ENCODE measurements at places on chromosomes 3 and 15.
A peak's percentile ranks its signal among the peaks of the same experiment; 100 is the strongest.

- no peak for DNase-seq
These were observed 48.4 kb downstream of the ARHGEF3 start for GRCh38 chr3:56753206-56753820.

- DNase-seq, result no peak
These were observed 41.2 kb downstream of the TRA2B start for GRCh38 chr3:185896636-185897035.

DNA sequence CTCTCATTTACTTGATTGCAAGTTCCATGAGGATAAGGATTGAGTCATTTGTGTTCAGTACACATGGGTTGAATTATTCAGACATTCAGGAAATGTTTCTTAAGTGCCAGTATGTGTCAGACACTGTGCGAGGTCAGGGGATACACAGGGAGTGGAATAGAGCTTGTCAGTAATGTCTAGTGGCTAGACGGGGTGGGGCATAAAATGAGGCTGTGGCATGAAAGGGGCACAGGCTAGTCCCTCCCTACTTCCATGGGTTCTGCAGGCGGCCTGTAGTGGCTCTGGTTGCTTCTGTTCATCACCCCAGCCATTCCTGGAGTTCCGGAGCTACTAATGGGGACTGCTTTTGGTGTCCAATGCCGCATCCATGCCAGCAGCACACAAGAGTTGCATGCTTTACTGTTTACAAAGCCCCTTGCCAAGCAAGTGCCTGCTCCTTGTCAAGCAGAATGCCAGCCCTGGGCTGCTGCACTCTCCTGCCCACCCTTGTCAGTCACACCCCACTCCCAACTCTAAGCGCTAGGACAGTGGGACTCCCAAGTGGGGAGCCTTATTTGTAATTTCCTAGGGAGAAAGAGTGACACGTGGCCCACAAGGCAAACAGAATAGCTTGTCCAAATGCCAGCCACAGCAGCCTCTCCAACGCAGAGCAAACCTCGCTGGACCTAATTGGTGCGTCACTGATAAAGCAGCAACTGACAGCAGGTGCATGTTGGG, 70.8 kb downstream of the RAB11A start:
- DNase-seq, result no peak

DNA sequence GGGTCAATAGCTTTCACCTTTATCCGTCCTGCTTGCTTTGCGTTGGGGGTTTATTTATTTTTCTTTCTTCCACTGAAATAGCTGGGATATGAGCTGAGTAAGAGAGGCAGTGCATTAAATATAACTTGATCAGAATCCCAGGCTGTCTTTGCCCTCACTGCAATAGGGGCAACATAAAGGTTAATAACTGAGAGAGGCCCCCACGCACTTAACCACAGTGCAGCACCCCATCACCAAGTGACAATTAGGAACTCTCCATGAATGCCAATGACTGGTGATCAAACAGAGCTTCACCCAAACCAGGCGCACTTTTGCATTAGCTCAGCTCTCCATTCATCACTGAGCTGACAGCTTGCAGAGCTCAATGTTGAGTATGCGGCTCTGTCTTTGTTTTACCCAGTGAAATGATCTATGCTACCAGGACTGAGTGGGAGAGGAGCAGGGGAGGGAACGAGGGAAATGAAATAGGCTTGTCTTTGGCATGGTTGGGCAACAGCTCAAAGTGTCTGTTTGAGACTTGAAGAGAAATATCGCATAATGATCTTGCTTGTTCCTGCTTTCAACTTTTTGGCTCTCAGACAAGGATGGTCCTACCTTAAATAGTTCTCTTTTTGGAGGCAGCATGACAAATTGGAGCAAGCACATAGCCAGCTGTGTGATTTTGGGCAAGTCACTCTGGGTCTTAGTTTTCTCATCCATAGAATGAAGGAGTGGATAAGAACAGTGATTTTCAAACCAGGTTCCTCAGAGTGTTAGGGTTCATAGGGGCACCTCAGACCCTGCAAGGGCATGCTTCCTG, 14.5 kb upstream of the GLCE start:
- peak; percentile 22 for DNase-seq

DNA sequence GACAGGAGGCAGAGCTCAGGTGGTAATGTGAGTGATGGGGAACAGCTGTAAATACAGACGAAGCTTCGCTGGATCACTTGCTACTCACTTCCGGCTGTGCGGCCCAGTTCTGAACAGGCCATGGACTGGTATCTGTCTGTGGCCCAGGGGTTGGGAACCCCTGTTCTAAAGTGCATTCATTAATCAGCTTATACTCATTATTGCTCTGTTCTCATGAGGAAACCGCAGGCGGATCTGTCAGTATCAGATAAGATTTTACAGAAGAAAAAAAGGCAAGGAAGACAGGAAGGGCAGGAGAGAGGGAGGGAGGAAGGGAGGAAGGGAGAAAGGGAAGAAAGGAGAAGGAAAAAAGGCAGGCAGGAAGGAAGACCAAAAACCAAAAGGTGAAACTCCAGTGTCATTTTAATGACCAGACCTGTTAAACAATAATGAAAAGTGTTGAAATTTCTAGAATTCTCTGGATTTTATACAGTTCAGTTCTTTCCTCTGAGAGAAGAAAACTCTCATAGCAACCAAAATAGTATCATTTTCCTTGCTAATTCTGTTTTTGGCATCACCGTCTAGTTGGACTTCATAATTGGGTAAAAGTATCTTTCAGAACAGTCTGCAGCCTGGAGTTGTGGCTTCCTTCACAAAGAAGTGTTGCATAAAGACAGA, 128.0 kb upstream of the PROK2 start:
- DNase-seq, result no peak

GRCh38 chr3:106342386-106342785, 473.6 kb upstream of the CBLB start:
- no peak for DNase-seq

DNA sequence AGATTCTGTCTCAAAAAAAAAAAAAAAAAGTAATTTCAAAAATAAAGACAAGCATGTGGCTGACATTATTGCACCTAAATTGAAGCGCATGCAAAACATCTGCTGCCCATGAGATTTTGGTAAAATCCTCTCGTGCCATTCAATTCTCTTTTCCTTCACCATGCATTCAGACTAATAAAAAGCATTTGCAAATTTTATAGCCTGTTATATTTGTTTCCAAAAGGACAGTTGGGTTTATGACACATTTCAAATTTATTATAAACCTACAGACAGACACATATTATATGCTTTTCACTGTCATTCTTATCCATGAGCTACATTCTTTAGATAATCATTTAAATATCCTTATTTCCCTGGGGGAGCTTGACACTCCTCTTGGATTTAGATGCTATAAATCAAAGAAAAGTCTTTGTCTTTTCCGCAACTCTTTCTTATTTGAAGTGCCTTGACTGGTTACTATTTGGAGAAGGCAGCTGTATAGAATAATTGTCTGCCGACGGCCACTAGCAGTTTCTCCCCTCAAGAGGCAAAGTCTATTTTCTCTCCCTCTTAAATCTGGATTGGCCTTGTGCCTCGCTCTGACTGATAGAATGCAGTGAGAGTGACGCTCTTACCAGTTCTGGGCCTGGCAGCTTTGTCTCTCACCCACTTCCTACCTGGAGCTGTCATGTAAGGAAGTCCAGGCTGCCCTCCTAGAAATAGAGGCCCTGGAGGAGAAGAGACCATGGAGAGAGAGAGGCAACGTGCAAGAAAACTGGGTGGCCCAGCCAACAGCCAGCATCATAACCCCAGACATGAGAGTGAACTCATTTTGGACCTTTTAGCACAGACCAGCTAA, 6.8 kb upstream of the LRIG1 start:
- no peak for DNase-seq

GRCh38 chr3:58020783-58021071, 12.5 kb downstream of the FLNB start:
- no peak for DNase-seq

DNA sequence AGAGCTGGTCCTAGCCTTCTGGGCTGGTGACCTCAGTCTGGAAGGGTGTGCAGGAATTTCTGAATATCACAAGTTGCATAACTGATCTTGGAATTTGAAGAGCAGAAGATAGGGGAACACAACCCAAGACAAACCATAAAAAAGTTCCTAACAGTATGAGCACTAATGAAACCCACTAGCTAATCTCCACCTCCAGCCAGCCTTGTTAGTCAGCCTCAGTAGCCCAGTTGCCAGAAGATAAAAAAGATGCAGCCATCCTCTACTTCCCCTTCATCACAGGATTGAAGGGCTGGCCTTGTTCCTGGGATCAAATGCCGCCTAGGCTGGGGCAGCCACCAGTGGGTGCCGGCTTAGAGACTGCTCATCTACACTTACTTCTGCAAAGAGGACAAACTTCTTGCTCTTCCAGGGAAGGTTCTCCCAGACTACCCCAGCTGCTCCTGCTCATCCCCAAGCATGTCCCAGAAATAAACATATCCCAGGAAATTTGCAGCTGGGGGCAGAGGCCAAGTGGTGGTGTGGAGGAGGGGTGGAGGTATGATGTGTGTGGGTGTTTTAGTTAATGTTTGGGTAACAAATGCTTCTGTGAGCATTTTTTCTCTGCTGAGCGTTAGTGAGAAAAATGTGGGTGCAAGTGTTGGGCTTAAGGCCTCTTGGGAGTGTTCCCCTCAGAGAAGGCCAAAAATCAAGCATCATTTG, 9.2 kb upstream of the ITGA11 start:
- no peak for DNase-seq

DNA sequence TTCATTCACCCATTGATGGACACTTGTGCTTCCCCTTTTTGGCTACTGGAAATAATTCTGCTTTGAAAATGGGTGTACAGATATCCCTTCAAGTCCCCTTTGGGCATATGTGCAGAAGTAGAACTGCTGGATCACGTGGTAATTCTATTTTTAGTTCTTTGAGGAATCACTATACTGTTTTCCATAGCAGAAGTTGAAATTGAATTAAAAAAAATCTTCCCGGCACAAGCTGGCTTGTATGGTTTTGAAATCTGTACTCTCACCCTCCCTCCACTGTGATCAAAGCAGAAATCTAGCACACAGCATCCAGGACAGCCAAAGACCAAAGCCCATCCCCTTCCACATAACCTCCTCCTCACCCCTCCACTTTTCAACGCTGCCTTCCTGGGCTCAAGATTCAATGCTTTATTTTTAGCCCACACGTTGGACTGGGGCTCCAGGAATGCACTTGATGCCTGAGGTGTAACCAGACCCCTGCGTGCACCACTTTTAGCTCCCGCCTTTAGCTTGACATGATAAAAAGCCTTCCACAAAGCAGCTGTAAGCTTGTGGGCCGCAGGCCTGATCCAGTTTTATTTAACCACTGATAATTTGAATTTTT, 29.9 kb downstream of the TMEM40 start:
- no peak for DNase-seq

- DNase-seq, result no peak
These were observed 6.8 kb upstream of the SKIL start for GRCh38 chr3:170350515-170351413.

- DNase-seq, result peak; percentile 55
These were observed 105.4 kb downstream of the LINGO1 start for GRCh38 chr15:77527164-77527778.

GRCh38 chr15:65952391-65953053, 83.2 kb downstream of the RAB11A start:
- DNase-seq, result no peak

GRCh38 chr3:152688313-152688712, 146.6 kb upstream of the P2RY1 start:
- no peak for DNase-seq

GRCh38 chr3:174859756-174860155, 622 bp downstream of the NAALADL2 start:
- DNase-seq, result no peak

- no peak for DNase-seq
These were observed 467 bp downstream of the PGBD4 start for GRCh38 chr15:34102175-34102925.

- no peak for DNase-seq
These were observed 250.8 kb upstream of the TGFBR2 start for GRCh38 chr3:30355622-30356021.

DNA sequence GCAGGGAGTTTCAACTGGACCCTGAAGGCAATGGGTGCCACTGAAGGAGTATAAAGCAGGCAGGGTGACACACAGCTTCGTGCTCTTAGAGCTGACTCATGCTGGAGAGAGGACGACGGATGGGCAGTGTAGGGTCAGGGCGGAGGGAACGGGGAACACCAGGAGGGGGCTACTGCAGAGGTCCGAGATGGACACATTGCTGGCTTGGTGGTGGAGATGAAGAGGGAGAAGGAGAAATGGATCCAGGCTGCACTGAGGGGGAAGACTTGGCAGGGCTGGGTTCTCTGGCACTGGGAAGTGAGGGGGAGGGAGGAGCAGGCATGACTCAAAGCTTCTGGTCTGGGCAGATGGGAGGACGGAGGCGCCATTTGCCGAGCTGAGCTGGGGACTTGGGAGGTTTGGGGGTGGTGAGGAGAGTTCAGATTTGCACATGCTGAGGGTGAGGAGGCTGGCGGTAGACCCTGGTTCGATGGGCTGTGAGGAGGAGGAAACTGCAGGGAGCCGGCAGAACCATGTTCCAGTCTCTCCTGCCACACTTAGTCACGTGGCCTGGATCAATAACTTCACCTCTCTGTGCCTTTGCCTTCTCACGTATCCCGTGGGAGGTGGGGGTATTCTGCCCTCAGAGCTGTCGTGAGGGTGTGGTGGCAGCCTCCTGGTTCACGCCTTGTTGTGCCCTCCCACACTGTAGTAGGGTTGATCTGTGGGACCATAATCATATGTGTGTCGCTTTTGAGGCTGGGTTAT, 4.6 kb upstream of the KCTD6 start:
- no peak for DNase-seq

DNA sequence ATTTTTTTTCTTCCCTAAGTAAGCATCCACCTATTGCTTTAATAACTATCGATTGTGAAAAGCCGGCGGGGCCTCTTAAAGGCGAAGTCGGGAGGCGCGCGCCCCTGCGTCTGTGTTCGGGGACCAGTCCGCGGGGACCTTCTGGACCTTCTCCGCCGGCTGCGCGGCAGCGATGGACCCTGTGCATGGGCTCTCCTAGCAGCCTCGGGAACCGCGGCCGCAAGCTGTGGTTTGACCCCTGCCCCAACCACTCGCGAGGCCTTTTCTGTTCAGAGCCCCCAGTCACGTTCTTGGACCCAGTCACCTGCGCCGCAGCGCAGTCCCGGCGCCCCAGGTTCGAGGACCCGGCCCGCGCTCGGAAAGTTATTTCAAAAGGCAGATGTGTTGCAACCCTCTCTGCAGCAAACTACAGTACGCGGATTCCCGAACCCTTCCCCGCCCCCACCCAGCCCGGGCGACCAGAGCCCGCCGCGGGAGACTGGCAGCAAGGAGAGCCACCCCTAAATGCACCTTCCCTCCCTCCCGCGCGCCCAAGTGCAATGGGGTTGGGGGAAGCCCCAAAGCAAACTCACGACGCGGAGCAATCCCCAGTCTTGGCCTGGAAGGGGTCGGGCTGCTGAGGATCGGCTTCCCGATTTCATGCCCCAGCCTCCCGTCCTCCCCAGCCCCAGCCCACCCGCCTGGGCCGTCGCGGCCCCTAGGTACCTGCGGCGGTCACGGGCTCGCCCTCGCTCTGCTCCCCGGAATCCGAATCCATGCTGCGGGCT, 684 bp downstream of the TNFAIP8L3 start:
- peak; percentile 62 for DNase-seq

DNA sequence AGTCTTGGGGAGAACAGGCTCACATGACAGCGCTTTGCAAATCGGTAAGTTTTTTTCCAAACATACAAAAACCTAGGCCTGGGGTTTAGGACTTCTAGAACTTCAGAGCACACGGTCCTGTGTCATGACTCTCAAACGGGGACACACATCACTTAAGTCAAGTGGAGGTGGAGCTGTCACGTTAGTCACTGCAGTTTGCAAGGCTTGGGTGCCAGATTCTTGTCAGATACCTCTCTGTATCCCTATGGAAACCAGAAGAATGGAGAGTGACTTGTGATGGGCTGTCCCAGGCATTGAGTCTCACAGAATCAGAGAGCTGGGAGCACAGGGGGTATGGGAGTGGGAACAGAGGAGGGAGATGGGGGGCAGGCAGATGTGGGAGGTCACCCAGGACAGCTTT, 64.8 kb downstream of the DUT start:
- no peak for DNase-seq
